ENCODE measurements at places on chromosomes 5 and 9.

- no peaks in the 10 kb centered on the region for H3K27me3 ChIP-seq
- H3K36me3 ChIP-seq: no peaks in the 10 kb centered on the region
- no peak for DNase-seq
- H3K4me1 ChIP-seq: no peaks in the 10 kb centered on the region
- H3K27ac ChIP-seq: no peak overlapping the region
- no peak overlapping the region for H3K4me3 ChIP-seq
Observed at GRCh38 chr5:155040984-155041653, 27.6 kb downstream of the KIF4B start.

- H3K36me3 ChIP-seq: peaks cover 11% of the 10 kb centered on the region
- no peak overlapping the region for H3K27ac ChIP-seq
- H3K27me3 ChIP-seq: no peaks in the 10 kb centered on the region
- no peaks in the 10 kb centered on the region for H3K4me1 ChIP-seq
Observed at GRCh38 chr9:20980832-20981455, 50.5 kb downstream of the HACD4 start.

DNA sequence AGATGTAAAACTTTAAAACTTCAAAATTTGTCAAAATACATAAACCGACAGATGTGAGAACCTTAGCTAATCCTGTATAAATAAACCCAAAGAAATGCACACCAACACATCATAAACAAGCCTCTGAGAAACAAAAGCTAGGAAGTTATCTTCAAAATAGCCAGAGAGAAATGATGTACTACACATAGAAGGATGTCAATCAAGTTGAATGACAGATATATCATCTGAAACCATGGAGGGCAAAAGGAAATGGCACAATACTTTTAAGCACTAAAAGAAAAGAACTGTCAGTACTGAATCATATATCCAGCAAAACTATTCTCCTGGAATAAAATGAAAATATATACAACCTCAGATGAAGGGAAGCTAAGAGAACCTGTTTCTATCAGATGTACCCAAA is 595.1 kb upstream of the PTGER4 start:
- H3K27ac ChIP-seq: no peak overlapping the region
- no peak for DNase-seq
- H3K27me3 ChIP-seq: no peaks in the 10 kb centered on the region
- no peaks in the 10 kb centered on the region for H3K4me1 ChIP-seq
- H3K4me3 ChIP-seq: no peak overlapping the region

GRCh38 chr5:142040285-142040684 is 27.5 kb upstream of the GNPDA1 start:
- no peaks in the 10 kb centered on the region for H3K4me1 ChIP-seq
- no peak overlapping the region for H3K4me3 ChIP-seq
- DNase-seq: no peak

DNA sequence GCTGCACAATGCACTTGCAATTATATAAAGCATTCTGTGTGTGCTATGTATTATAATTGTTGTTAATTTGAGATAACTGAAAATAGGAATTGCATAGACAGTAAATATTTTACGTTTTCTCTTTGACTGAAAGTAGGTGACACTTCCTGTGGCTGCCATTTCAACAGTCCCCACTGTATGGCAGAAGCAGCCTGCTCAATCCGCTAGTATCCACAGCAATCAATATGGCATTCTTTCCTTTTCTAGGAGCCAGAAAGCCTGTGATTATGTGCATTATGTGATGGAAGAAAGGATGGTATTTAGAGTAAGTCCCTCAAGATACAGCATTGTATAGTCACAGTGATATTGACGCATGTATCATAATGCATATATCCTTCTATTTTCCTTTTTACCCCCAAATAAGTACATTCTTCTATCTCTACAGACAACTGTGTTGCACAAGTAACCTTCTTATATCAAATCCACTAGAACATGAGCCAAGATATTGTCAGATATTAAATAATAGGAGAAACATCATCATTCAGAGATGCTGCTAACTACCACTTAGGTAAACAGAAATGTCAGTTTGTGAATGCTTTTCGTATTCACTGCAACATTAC is 59.7 kb downstream of the CARTPT start:
- peaks cover 2% of the 10 kb centered on the region for H3K4me1 ChIP-seq
- no peak overlapping the region for H3K27ac ChIP-seq
- H3K4me3 ChIP-seq: no peak overlapping the region

GRCh38 chr5:65986796-65987195 is 60.4 kb downstream of the ERBIN start:
- H3K4me3 ChIP-seq: no peak overlapping the region
- H3K27ac ChIP-seq: no peak overlapping the region
- no peaks in the 10 kb centered on the region for H3K27me3 ChIP-seq
- H3K4me1 ChIP-seq: peaks cover 10% of the 10 kb centered on the region

- H3K4me3 ChIP-seq: no peak overlapping the region
- no peak for DNase-seq
- H3K4me1 ChIP-seq: peaks cover 23% of the 10 kb centered on the region
Observed at GRCh38 chr9:130213911-130214761, 41.9 kb downstream of the NCS1 start.

- H3K27ac ChIP-seq: no peak overlapping the region
- H3K36me3 ChIP-seq: no peaks in the 10 kb centered on the region
- peaks cover 2% of the 10 kb centered on the region for H3K27me3 ChIP-seq
- H3K4me3 ChIP-seq: no peak overlapping the region
- DNase-seq: no peak
Observed at GRCh38 chr9:123450996-123451395, 95.0 kb downstream of the CRB2 start.

GRCh38 chr9:134392900-134393299 is 66.6 kb downstream of the RXRA start:
- no peak for DNase-seq
- H3K27ac ChIP-seq: no peak overlapping the region
- peaks cover 8% of the 10 kb centered on the region for H3K27me3 ChIP-seq
- no peak overlapping the region for H3K4me3 ChIP-seq

DNA sequence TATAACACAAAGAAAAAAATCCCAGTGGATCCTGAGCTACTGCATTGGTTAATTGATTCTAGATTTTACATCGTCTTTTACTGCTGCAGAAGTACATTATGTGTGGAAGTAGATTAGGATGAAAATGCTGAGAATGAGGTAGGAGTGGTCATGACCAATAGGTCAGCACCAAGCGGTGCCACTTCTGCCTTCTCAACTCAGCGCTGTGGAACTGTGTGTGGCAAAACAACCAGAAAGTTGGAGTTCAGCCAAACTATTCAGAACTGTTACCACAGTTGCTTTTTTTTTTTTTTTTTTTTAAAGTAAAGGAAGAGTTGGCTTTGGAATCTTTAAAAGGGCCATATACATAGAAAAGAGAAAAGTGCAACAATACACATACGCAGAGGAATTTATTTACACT is 24.2 kb downstream of the POU5F2 start:
- no peak for DNase-seq
- H3K36me3 ChIP-seq: no peaks in the 10 kb centered on the region
- no peak overlapping the region for H3K27ac ChIP-seq
- H3K4me1 ChIP-seq: no peaks in the 10 kb centered on the region
- no peak overlapping the region for H3K4me3 ChIP-seq
- no peaks in the 10 kb centered on the region for H3K27me3 ChIP-seq

DNA sequence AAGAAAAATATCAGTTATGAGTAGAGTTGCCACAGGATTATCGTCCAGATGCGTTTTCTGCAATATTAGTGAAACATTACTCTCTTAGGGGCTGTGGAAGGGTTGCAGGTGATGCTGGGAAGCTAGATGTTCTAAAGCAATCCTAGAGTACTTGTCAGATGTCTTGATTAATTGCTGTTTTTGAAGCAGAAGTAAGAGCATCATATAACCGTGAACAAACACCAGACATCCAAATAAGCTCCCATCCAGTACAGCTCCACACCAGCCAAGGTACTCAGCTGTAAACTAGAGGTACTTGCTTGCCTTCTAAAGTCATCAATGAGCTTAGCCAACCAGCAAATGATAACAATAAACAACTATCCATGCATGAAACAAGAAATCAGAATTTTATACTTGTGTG is 131.1 kb downstream of the ST8SIA4 start:
- H3K4me1 ChIP-seq: no peaks in the 10 kb centered on the region
- H3K36me3 ChIP-seq: no peaks in the 10 kb centered on the region
- DNase-seq: no peak
- H3K27me3 ChIP-seq: peaks cover 2% of the 10 kb centered on the region
- no peak overlapping the region for H3K4me3 ChIP-seq

GRCh38 chr9:70228611-70229010 is 30.2 kb upstream of the SMC5 start:
- H3K27ac ChIP-seq: no peak overlapping the region
- DNase-seq: no peak
- no peaks in the 10 kb centered on the region for H3K27me3 ChIP-seq
- H3K36me3 ChIP-seq: peaks cover 3% of the 10 kb centered on the region
- H3K4me1 ChIP-seq: no peaks in the 10 kb centered on the region
- no peak overlapping the region for H3K4me3 ChIP-seq

Data from endothelial cell (in vitro differentiated cells).